CD4-positive, CD25-positive, alpha-beta regulatory T cell (primary cell): ENCODE measurements at places on chromosomes 5 and 9. TPM values are rescaled to one million over a fixed set of nuclear protein-coding genes. Genes with fewer than 3 reads are reported as not detected.

DNA sequence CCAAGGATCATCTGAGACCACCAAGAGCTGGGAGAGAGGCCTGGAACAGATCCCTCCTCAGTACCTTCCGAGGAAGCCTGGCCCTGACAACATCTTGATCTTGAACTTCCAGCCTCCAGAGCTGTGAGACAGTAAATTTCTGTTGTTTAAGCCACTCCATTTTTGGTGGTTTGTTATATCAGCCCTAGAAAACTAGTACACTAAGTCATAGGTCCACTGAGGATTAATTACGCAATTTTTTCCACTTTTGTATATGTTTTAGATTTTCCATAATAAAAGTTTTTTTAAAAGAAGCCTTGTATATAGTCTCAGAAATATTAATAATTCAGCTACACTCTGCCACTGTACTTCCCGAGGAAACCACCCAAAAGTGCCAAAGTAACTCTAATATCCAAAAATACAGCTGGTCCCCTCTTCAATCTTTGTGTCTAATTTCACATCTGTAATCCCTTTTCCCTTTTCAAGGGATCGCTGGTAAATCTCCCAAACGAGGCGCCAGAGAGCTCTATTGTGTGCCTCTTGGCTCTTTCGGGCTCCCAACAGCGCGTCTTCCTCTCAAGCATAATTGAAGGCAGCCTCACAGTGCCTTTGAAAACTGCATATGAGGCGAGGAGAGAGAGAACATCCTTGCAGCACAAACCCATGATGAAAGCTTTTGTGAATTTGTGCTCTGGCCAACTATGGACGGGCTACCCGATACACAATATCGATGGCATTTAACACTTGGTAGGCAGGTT is 32.7 kb downstream of the PRUNE2 start:
- H3K27me3 ChIP-seq, result no peaks in the 10 kb centered on the region
- no peaks in the 10 kb centered on the region for H3K4me1 ChIP-seq
- no peak for DNase-seq
- H3K4me3 ChIP-seq, result no peak overlapping the region
- H3K36me3 ChIP-seq, result no peaks in the 10 kb centered on the region

GRCh38 chr5:119397518-119398380 is 41.9 kb downstream of the TNFAIP8 start:
- peaks cover 23% of the 10 kb centered on the region for H3K4me1 ChIP-seq
- DNase-seq, result no peak
- no peak overlapping the region for H3K4me3 ChIP-seq
- H3K36me3 ChIP-seq, result peaks cover 22% of the 10 kb centered on the region
- H3K27ac ChIP-seq, result peak overlapping the region; percentile 29

- no peaks in the 10 kb centered on the region for H3K27me3 ChIP-seq
- no peak overlapping the region for H3K27ac ChIP-seq
- no peak for DNase-seq
Observed at GRCh38 chr5:15748266-15748665, 248.3 kb downstream of the FBXL7 start.

- no peak overlapping the region for H3K27ac ChIP-seq
- no peak for DNase-seq
- H3K4me1 ChIP-seq, result no peaks in the 10 kb centered on the region
- no peak overlapping the region for H3K4me3 ChIP-seq
- no peaks in the 10 kb centered on the region for H3K27me3 ChIP-seq
- no peaks in the 10 kb centered on the region for H3K36me3 ChIP-seq
Observed at GRCh38 chr9:95598236-95598635, 81.5 kb upstream of the PTCH1 start.

DNA sequence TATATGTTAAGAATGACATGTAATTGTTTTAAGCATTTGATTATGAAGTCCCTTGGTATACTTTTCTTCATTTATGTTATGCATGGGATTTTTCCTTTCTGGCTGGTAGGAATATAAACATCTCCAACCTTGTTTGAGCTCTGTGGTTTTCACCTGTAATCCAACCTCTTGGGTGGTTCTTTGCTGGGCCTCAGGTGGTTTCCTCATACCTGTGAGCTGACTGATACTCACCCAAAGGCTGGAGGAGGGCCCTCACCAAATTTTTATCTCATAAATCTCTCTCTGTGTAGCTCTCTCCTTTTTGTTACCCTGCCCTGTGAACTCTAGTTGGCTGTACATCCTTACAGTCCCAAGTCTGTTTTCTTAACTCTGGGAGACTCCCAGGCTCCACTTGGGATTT is 39.8 kb upstream of the C6 start:
- no peaks in the 10 kb centered on the region for H3K4me1 ChIP-seq
- no peak for DNase-seq
- no peak overlapping the region for H3K27ac ChIP-seq
- H3K36me3 ChIP-seq, result no peaks in the 10 kb centered on the region
- H3K4me3 ChIP-seq, result no peak overlapping the region

Gene BNC2
- not detected for total RNA-seq

- H3K36me3 ChIP-seq, result no peaks in the 10 kb centered on the region
- no peaks in the 10 kb centered on the region for H3K27me3 ChIP-seq
- H3K4me1 ChIP-seq, result no peaks in the 10 kb centered on the region
- H3K27ac ChIP-seq, result no peak overlapping the region
Observed at GRCh38 chr5:35338157-35338453, 107.8 kb upstream of the PRLR start.

DNA sequence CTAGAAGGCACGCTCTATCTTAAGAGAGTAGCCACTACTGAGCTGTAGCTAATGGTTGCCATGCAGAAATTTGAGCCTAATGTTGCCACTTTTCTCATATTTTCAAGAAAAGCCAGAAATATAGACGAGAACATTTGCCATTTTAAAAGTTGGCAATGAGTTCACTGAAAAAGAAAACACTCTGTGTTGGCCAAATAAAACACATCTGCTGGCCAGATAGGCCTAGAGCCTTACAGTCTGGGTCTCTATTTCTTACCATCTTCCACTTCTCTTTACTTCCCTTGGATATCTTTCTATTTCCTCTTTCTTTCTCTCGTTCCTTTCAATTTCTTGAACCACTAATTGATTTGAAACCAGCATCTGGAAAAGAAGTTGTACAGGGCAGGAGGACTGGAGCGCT is 36.6 kb upstream of the VCAN start:
- no peaks in the 10 kb centered on the region for H3K27me3 ChIP-seq
- no peak for DNase-seq
- H3K4me1 ChIP-seq, result no peaks in the 10 kb centered on the region

- H3K4me1 ChIP-seq, result no peaks in the 10 kb centered on the region
- H3K36me3 ChIP-seq, result peaks cover 8% of the 10 kb centered on the region
- no peak overlapping the region for H3K4me3 ChIP-seq
Observed at GRCh38 chr9:112863214-112863613, 27.5 kb downstream of the SLC46A2 start.
